Hepatocyte (in vitro differentiated cells): ENCODE measurements at places on chromosomes 7 and 10. TPM values are rescaled to one million over a fixed set of nuclear protein-coding genes. Genes with fewer than 3 reads are reported as not detected.

PLAU gene
- total RNA-seq = 2.8 and 5.2 TPM in 2 replicates

PDE1C gene
- 3.3 and 5.0 TPM in 2 replicates for total RNA-seq

MYH16 gene
- total RNA-seq = 0.13 TPM in 1 of 2 replicates, not detected in the other

NME8 gene
- total RNA-seq = not detected in 2 replicates

KCNH2 gene
- 8.4 and 9.4 TPM in 2 replicates for total RNA-seq

POT1 gene
- total RNA-seq = 21.2 and 29.5 TPM in 2 replicates

SUFU gene
- 10.2 and 10.9 TPM in 2 replicates for total RNA-seq

DLX6 gene
- 1.9 and 2.2 TPM in 2 replicates for total RNA-seq

GHRHR gene
- total RNA-seq = 12.2 TPM in 1 of 2 replicates, not detected in the other

DNA sequence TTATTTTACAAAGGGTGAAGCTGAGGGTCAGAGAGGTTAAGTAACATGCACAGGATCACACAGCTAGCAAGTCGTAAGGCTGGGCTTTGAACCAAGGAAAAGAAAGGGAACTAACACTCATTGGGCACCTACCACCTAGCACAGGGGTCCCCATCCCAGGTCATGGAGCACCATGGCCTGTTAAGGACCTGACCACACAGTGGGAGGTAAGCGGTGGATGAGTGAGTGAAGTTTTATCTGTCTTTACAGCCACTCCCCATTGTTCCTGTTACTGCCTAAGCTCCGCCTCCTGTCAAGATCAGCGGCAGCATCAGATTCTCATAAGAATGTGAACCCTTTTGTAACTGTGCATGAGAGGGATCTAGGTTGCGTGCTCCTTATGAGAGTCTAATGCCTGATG lies 222.8 kb downstream of the RAB11FIP2 start:
- DNase-seq = no peak

DNA sequence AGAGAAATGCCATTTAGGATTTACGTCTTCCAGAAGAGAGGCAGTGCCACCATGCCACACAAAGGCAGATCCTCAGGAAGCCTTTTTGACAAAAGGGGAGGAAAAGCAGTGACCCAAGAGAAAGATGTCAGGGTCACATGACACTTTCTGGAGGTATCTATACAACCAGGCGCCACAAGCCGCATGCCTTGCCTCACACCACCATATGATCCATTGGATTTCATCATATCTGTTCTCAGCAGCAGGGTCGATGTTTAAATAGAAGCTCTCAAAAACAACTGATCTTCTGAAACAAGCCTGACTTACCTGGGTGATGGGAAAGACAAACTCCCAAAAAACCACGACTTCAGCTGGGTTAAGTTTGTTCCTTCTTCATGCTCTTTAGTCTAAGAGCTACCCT lies 52.5 kb upstream of the UNC5B start:
- DNase-seq = no peak

DNA sequence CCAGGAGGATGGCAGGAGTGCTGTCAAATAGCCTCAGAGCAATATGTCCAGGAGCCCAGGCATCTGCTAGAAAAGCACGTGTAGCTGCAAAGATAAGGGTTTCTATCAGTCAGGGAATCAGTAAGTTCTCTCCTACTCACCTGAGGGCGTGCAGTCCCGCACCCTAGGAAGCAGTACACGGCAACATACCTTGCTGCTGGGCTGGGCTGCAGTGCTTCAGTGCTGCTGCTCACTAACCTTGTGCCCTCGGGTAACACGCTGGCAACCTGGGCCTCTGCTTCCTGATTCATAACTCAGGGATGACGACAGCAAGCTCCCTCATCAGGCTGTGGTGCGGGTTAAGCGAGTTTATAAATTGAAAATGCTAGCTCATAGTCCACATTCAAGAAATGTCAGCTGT lies 29.5 kb upstream of the CCNY start:
- peak; percentile 77 for DNase-seq

- no peak for DNase-seq
Observed at GRCh38 chr7:109986701-109987100, 1104.2 kb upstream of the LRRN3 start.

DNA sequence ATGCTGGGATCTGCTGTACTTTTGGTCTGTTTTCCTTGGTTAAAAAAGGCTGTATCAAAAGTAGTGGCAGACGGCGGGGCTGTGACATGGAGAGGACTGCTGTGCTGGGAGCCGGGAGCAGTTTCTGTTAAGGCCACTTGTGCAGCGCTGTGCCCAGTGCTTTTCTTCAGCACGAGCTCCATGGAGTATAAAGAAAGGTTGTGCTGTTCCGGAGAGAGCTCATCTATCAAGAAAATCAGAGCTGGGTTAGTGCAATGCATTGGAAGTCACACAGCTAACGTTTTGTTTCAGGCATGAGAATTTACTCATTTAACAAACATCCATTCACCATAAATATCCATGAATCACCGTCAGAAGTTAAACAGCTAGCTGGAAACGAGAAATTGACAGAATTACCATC lies 62.0 kb downstream of the KIAA1549 start:
- no peak for DNase-seq

- DNase-seq = no peak
Observed at GRCh38 chr7:16648551-16648950, 2.6 kb downstream of the BZW2 start.

GRCh38 chr10:3468919-3469638 lies 296.5 kb upstream of the PITRM1 start:
- DNase-seq = peak; percentile 69

- DNase-seq = peak; percentile 15
Observed at GRCh38 chr7:140972876-140973829, 41.6 kb downstream of the MRPS33 start.

- no peak for DNase-seq
Observed at GRCh38 chr7:134165252-134165651, 38.1 kb downstream of the LRGUK start.

DNA sequence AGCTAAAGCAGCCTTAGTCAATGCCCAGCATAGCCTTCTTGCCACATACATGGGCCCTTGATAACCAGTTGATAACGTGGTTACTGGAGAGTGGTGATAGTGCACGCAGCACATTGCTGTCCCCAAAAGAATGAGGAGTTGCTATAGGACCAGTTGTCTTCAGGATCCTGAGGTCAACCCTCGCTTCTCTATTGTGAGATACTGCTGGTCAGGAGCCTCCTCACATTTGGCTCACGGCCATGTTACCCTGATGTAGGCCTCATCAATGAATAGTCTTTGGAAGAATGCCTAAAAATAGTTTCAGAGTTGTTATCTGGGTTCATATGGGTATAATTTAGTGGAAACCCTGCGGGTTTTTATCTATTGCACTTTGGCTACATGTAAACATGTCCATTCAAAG lies 230.7 kb downstream of the VTI1A start:
- no peak for DNase-seq

- DNase-seq = no peak
Observed at GRCh38 chr7:40186586-40186985, 51.8 kb downstream of the SUGCT start.

DNA sequence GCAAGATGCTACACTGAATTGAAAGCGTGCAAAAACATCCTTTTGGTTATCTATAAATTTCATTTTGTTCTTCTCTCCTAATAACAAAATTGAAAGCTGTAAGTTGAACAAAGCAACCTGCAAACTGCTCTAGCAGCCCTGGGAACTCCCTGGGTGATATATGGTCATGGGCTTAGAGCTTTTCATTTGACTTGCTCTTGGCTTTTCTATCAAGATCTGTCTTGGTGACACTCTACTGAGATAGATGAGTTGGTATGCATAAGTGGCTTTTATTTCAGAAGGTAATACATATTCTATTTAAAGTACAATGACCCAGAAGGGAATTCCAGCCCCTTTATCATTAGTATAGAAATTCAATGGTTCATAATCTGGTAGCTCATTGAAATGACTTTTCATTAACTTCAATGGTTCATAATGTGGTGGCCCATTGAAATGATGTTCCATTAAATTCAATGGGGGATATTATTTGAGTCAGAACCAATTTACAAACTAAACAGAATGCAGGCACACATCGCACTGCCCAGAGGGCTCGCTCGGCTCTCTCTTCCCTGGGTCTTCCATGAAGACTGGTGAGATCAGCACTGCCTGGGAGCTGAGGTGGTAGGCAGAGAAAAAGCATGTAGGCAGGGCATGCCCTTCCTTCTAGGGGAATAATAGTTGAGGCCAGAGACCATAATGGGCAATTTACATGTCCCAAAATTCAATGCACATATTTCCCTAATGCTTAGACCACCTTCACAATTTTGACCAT lies 10.1 kb upstream of the KCNMA1 start:
- no peak for DNase-seq

DNA sequence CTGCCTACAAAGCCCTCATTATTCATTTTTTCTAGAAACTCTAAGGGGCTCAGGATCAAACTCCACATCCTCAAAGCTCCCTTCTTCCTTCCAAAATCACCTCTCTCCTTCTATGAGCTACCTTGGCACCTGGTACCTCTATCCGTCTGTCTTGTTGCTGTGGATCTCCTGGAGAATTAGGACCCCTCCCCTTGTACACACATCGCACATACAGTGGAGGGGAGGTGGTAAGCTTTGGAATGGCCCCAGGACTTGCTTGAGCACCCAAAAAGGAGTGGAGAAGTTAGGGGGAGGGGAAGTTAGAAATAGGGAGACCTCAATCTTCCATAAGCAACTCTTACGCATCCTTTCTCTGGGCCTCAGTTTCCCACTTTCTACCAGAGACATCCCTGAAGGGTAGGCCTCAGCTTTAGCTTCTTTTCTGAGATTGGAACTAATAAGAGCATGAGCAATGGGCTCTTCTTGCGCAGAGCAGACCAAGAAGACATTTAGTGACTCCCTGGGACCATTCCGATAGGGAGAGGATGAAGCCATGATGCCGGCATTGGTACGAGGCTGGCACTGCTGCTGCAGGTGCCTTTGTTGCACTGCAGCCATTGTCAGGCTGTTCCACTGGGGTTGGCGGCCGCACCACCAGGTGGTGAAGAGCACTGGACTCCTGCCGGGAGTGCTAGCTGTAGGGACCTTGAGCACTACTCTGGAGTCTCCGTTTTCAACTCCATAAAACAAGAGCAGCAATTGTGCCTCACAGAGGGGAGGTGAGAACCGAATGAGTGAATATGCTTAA lies 4.5 kb downstream of the CYP26C1 start:
- DNase-seq = no peak

DNA sequence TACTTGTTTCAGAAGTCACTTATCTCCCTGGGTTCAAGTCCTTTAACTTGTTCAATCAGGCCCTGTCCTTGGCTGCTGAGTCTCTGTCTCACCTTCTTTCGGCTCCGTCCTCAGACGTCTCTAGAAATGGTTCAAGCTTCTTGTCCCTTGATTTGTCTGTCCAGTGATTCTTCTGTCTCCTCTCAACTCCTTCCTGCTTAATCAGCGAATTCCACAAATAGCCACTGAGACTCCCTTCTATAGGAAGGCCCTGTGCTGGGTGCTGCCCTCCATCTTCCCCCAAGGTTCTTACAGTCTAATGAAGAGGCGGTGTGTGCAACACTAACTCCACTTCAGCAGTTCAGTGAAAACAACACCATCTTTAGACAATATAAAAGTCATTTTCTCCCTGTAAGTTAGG lies 12.7 kb downstream of the FAM241B start:
- no peak for DNase-seq

DNA sequence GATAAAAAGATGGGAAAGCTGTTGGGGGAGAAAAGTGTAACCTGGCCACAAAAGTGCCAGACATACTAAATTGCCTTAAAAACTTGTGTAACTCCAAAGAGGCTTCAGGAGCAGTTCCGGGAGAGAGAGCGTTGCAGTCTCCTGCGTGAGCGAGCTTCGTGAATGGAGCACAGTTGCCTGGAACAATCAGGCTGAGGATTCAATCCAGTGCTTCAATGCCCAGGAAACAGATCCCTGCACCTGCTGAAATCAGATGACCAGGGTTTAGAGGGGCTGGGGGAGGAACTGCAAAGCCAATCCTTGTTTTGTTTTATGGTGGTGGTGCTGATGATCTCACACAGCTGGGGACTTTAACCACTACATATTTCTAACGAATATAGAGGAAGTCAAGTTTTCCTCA lies 398.3 kb downstream of the DPP6 start:
- no peak for DNase-seq

DNA sequence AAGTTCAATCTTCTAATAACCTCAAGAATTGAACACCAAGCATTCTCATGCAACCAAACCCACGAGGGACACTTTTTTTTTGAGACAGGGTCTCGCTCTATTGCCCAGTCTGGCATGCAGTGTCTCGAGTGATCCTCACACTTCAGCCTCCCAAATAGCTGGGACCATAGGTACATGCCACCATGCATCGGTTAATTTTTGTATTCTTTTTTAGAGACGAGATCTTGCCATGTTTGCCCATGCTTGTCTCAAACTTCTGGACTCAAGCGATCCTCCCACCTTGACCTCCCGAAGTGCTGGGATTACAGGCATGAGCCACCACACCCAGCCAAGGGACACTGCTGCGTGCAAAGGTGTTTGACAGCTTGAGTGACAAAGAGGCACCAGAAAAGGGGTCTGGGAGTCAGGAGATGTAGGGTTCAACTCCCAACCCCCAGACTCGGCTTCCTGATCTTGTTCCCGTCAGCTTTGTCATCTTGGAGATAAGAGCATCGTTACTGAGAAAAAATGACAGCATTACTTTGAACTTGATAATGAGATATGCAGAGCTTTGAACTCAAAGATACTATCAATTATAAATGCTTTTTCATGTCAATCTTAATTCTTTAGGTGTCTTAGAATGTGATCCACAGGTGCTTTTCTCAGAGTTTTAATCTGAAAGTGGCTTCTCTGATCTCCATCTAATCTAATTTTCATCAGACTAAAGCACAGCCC lies 1.6 kb upstream of the CYTH3 start:
- DNase-seq = no peak

- DNase-seq = no peak
Observed at GRCh38 chr7:17144322-17144721, 154.1 kb upstream of the AHR start.

DNA sequence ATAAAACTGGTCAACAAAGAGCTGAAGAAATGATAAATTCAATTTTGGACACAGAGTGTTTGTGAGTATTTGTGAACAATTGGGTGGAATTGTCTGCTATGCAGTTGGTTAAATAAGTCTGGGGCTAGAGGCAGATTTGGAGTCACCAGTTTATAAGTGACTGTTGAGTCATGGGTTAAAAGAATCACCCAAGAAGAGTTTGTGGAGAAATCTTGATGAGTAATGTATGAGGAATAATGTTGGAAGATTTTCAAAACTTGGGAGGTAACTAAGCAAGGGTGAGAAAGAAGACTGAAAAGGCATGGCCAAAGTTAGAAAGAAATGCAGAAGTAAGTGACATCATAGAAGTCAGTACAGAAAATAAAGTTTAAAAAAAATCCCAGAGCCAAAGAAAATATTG lies 750.7 kb downstream of the MAGI2 start:
- no peak for DNase-seq
